ENCODE measurements at places on chromosomes 11 and 22.

GRCh38 chr11:117345039-117345438, 17.4 kb downstream of the CEP164 start:
- DNase-seq = no peak

GRCh38 chr11:19595840-19596751, 116.5 kb upstream of the NAV2 start:
- DNase-seq = no peak

DNA sequence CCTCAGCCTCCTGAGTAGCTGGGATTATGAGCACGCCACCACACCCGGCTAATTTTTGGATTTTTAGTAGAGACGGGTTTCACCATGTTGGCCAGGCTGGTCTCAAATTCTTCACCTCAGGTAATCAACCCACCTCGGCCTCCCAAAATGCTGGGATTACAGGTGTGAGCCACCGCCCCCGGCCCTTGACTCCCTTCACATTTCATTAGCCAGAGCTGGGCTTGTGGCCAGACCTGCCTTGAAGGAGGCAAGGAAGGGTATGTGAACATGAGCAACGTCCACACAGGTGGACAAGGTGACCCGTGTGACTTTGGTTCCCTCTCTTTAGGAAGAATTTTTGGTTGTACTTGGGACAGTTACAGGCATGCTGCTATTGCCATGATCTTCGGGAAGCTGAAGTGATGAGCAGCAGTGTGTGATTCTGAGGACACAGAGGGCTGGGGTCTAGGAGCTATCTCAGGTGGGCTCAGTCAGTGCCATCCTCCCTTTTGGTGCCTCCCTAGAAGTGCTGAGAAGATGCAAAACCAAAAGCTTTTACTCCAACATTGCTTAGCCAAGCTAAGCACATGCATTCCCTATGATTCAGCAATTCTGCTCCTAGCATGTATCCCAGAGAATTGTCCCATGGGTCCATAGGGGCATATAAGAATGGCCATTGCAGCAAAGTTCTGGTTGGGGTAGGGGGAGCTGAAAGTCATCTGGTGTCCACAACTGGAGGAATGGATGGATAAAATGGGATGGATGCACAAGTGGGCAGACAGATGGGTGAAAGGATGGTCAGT, 6.1 kb downstream of the AP5B1 start:
- no peak for DNase-seq

DNA sequence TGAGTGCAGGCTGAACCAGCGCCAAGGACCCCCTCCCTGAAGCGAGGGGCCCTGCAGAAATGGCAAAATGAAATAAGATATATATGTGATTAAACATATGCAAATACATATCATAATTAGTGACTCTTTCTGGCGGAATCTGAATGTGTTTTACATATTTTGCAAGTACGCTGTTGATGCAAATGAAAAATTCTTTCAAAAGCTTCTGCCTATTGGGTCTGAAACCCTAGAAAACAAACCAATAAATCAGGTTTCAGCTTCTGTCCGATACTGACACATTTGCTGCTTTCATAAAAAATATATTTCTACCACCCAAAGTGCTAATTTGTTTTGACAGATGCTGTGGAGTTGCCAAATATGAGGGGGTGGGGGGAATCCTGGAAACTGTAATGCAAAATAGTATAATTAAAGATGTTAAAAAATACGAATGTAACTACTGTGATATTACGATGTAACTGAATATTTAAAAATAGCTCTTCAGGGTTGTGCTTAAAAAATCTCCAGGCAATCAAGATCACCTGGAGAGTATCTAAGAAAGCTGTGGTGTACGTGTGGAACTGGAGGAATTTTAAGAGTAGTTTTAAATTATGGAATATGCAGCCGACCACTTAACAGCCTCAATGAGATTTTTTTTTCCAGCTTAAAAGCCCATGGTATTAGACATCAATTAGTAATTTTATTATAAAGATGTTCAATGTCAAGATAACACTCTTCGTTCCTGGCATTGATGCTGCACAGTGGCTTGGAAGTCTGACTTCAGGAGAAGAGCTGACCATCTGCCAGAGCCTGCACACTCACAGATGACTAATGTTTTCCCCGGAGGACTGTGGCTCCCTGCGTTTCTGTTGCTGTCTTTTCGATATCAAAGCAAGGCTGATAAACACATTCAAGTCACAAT, 122.2 kb upstream of the RCN1 start:
- DNase-seq = no peak

DNA sequence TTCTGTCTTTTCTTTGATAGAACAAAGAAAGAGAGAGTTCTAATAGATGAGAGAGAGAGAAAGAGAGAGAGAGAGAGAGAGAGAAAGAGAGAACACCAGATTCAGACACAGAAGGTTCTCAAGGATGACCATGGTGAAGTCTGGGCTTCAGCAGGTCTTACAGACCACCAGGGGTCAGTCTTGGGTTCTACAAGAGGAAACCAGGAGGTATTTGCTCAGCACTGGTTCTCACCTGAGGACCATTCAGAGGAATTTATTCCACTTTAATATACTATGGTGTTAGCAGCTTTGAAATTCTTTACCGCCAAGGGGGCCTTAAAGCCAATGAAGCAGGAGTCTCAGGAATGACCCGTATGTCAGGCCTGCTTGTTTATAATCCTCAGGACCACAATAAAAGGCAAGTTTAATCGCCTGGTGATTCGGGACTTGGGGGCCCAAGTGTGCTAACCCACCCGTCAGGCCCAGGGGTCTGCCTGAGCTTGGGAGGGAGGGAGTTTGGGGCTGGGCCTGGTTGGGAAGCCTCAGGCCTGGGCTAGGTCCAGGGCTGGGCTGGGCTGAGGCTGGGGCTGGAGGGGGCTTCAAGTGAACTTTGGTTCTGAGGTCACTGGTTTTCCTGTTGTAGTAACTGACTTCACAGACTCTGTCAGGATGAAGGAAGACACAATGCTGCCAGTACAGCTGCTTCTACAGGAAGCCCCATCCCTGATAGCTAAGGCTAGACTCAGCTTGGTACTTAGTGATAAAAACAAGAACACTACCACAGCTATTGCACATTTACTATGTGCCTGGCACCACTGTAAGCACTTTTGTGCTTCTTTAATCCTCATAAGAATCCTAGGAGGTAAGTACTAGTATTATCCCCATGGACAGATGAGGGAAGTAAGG, 179.2 kb upstream of the ZBED5 start:
- no peak for DNase-seq

GRCh38 chr22:24486501-24486921, 8.6 kb upstream of the UPB1 start:
- DNase-seq = no peak

DNA sequence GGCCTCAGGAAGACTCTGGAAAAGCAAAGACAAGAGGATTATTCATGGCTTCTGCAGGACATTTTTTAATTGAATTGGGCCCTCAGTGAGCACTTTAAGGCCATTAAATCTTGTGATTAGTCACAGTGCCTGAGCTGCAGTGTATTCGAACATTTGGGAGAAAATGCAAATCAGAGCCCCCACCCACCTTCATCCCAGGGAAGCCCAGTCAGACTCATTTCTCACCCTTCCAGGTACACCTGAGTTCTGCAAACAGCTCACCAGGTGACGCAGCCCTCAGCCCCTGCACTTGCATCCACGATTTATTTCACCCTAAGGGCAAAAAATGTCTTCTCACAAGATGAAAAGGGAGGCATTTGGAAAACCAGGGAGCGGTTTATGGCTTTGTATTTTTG, 128.7 kb downstream of the MPPED1 start:
- DNase-seq = no peak

DNA sequence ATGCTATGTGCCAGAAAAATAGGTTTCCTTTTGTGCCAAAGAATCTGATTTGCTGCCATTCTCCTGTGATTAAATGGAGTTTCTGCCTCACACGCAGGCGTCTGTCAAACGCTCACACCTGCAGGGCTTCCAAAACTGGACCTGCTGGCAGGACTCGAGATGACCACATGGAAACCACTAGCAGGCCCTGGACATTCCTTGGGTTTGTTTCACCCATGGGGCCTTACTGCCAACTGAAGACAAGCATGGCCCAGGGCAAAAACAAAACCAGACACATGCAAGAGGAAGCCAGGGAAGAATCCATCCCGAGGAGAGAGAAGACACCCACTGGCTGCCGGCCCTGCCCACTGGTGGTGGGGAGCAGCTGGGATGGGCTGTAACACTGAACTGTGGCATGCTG, 55.9 kb upstream of the MN1 start:
- no peak for DNase-seq

DNA sequence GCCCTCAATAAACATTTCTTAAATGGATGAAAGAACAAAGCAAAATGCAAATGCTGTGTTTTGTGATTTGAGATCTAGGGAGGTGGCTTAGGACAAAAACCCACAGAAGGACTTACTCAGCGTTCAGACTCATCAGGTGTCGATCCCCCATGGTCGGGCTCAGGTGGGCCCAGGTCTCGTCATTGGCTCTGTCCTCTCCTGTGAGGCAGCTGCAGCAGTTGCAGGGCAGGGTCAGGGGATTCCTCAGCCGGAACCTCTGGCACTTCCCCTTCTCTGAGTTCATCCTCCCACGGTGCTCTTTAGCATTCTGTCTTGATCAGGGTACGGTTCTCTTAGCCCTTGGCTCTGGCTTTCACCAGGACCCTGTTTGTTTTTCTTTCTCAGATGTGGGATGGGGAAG, 14.0 kb upstream of the ACR start:
- no peak for DNase-seq

GRCh38 chr11:101046947-101047346, 82.7 kb downstream of the PGR start:
- no peak for DNase-seq
